HFFc6 (cell line): ENCODE measurements at places on chromosomes 7 and 10.

DNA sequence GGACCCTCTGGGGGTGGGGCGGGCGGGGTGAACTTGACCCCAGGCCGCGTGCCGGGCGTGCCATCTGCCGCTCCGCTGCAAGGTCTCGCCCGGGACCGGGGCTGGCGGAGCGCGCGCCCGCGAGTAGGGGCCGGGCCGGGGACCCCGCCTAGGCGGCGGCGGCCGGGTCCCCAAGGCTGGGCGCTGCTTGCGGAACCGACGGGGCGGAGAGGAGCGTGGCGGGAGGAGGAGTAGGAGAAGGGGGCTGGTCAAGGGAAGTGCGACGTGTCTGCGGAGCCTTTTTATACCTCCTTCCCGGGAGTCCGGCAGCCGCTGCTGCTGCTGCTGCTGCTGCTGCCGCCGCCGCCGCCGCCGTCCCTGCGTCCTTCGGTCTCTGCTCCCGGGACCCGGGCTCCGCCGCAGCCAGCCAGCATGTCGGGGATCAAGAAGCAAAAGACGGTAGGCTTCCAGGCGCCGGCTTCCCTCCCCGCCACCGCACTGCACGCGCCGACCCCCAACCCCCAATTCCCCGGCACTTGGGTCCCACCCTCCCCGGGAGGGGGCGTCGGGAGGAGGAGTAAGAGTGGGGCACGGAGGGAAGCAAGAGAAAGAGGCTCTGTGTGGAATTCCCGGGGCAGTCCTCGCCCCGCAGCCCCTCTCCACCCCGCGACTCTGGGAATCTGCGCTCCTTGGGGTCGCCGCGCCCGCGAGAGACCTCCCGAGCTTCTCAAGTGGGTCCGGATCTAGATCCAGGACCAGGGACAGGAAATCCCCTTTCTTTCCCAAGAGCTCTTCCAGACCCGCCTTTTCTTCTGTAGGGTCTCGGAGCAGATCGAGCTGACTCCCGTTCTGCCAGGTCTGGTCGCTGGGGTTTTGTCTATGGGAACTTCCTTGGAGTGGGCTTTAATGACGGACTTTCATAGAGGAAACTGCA lies at the start of gene PAPSS2:
PAPSS2 (plus strand) TSS at position 308 of the 913 bp plus-strand sequence; CDS start at position 412, 104 bp downstream.
- peak; percentile 50 for DNase-seq
- H3K36me3 ChIP-seq: peaks cover 43% of the 10 kb centered on the region
- peaks cover 75% of the 10 kb centered on the region for H3K4me1 ChIP-seq
- peak within 1 kb of the TSS; percentile 90 for H3K27ac ChIP-seq
- peaks cover 1% of the 10 kb centered on the region for H3K27me3 ChIP-seq
- peak within 1 kb of the TSS; percentile 100 for H3K4me3 ChIP-seq

GRCh38 chr7:98643236-98643985 lies 26.3 kb downstream of the NPTX2 start:
- no peak overlapping the region for H3K4me3 ChIP-seq
- H3K27ac ChIP-seq: no peak overlapping the region
- no peak for DNase-seq
- no peaks in the 10 kb centered on the region for H3K4me1 ChIP-seq
- no peaks in the 10 kb centered on the region for H3K36me3 ChIP-seq
- H3K27me3 ChIP-seq: peaks cover 6% of the 10 kb centered on the region

DNA sequence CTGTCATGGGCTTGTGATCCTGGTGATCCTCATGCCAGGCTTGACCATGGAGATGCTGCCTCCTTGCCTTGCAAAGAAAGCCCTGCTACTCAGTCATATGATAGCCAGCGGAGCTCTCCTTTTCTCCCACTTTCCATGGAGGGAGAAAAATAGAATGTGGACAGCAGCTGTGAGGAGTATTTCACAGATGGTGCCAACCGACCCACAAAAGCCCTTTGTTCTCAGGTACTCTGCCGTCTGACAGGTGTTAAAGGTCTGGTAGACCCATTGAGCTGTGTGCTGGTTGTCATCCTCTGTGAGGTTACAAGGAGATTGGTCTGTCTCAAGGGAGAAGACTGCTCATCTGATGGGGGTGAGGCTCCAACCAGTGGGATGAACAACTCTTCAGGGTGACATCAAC lies 29.5 kb upstream of the COBL start:
- no peaks in the 10 kb centered on the region for H3K4me1 ChIP-seq
- no peak for DNase-seq
- H3K27me3 ChIP-seq: peaks cover 4% of the 10 kb centered on the region
- no peaks in the 10 kb centered on the region for H3K36me3 ChIP-seq

DNA sequence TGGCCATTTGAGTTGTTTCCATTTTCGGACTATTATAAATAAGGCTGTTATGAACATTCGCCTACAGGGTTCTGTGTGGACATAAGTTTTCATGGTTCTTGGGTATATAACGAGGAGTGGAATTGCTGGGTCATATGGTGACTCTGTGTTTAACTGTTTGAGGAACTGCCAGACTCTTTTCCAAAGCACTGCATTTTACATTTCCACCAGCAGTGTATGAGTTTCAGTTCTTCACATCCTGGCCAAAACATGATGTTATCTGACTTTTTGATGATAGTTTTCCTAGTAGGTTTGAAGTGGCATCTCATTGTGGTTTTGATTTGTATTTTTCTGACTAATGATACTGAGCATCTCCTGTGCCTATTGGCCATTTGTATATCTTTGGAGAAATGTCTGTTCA lies 5.4 kb downstream of the SUV39H2 start:
- no peaks in the 10 kb centered on the region for H3K36me3 ChIP-seq
- no peaks in the 10 kb centered on the region for H3K27me3 ChIP-seq
- H3K4me3 ChIP-seq: no peak overlapping the region
- no peak overlapping the region for H3K27ac ChIP-seq
- no peak for DNase-seq
- H3K4me1 ChIP-seq: peaks cover 10% of the 10 kb centered on the region

DNA sequence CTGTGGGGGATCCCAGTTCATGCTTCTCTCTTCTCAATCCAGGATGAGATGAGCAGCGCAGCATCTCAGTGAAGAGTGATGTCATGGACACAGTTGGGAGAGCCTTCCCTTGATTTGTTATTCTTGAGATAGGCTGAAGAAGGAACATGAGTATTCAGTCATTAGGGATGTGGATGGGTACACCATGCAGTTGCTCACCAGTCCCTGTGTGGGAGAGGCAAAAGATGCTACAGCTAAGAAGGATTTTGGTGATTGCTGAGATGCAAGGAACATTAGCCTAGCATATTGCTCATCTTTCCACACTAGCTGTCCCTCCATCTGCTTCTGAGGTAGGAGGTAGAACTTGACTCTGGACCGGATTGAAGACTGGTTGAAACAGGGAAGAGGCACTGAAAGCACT lies 179.6 kb downstream of the GALNT17 start:
- no peaks in the 10 kb centered on the region for H3K4me1 ChIP-seq
- no peak overlapping the region for H3K4me3 ChIP-seq
- no peak overlapping the region for H3K27ac ChIP-seq
- H3K36me3 ChIP-seq: peaks cover 6% of the 10 kb centered on the region; the same call in 1 of the 2 replicates
- no peak for DNase-seq

DNA sequence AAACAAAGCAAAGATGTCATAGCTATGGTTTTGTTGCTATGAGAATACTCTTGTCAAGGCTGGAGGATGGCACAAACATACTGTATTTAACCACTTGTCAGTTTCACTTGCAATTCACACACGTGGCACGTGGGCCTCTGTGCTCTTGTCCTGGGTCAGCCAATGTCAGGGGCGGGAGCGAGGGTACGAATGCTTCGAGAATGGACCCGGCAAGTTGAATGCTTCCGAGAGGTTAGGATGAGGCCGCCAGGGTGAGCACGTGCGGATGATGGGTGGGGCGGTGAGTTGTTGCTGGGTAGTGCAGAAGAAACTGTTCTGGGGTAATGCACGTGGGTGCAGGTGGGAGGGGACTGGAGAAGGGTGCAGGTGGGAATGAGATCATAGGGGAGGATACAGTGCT lies 10.4 kb upstream of the OCM2 start:
- no peaks in the 10 kb centered on the region; the same call in 1 of the 2 replicates for H3K36me3 ChIP-seq
- H3K4me3 ChIP-seq: no peak overlapping the region
- no peaks in the 10 kb centered on the region for H3K4me1 ChIP-seq
- H3K27ac ChIP-seq: no peak overlapping the region

- no peaks in the 10 kb centered on the region for H3K4me1 ChIP-seq
- no peaks in the 10 kb centered on the region for H3K36me3 ChIP-seq
- H3K27me3 ChIP-seq: peaks cover 12% of the 10 kb centered on the region
- no peak overlapping the region for H3K4me3 ChIP-seq
Observed at GRCh38 chr7:108146070-108146842, 16.1 kb upstream of the LAMB4 start.

- no peaks in the 10 kb centered on the region; the same call in 1 of the 2 replicates for H3K27me3 ChIP-seq
- H3K36me3 ChIP-seq: peaks cover 33% of the 10 kb centered on the region
- H3K27ac ChIP-seq: peak overlapping the region; percentile 58
- peak overlapping the region; percentile 68 for H3K4me3 ChIP-seq
- peaks cover 61% of the 10 kb centered on the region for H3K4me1 ChIP-seq
- no peak for DNase-seq
Observed at GRCh38 chr10:110992006-110992800, 72.8 kb downstream of the SHOC2 start.

DNA sequence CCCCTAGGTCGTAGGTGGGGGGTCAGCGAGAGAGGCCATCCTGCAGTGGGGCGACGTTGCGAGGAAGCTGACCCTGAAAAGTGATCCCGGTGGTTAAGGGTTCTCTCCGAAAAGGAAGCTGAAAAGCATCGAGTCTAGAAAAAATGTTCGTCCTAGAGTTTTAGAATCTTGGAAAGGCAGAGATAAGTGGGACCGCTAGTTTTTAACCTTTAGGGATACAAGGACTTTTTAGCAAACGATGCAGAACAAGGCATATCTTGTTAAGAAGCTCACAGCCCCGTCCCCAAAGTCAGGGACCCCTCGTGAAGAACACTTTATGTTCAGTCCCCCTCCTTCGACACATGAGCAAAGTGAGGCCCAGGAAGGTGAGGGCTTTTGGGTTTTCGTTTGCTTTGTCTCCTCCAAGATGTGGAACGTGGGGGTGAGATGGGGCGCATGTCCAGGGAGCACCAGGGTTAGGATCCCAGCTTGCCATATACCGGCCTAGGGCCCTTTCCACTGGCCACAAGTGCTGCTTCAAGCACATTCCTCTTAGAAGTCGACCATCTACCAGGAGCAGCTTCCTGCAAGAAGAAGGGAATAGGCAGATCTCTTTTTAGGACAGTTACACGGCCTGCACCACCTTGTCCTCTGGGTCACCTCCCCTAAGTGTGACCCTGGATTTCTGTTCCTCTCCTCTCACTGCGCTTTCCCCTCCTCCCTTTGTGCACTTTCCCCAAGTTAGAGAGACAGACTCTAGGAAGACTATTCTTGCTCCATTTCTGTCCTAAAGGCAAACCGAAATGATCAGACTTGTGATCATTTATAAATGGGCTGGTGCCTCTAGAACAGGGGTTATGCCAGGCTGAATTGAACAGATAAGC lies 969 bp downstream of the SLC35G1 start:
- peaks cover 1% of the 10 kb centered on the region for H3K27me3 ChIP-seq
- peak overlapping the region; percentile 73 for H3K27ac ChIP-seq
- DNase-seq: no peak
- H3K4me3 ChIP-seq: peak overlapping the region; percentile 91

- H3K27me3 ChIP-seq: no peaks in the 10 kb centered on the region
- DNase-seq: no peak
- H3K4me1 ChIP-seq: no peaks in the 10 kb centered on the region
- H3K36me3 ChIP-seq: 0 out of 2 replicates have a peak, but pooled peaks cover 5% of the 10 kb centered on the region
- H3K27ac ChIP-seq: no peak overlapping the region
Observed at GRCh38 chr7:20647908-20648776, 32.7 kb downstream of the ABCB5 start.

GRCh38 chr7:117666031-117666430 lies 186.2 kb downstream of the CFTR start:
- no peak for DNase-seq
- H3K4me1 ChIP-seq: no peaks in the 10 kb centered on the region
- peaks cover 1% of the 10 kb centered on the region; the same call in 1 of the 2 replicates for H3K27me3 ChIP-seq

DNA sequence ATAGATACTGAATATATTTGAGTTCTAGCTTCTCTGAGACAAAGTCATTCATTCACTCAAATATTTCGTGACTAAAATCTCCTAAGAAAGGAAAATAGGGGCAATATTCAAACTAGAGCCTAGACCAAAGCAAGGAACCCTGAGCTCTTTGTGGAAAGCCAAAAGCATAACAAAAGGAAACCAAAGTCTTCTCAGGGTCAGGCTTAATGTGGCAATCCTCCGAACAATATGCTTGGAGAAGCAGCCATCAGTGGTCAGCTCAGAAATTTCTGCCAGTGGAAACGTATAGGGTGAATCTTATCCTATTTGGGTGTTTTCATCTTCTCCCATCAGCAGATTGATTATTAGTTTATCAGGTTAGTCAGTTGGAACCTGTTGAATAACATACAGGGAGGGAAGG lies 151.3 kb upstream of the SLC13A1 start:
- H3K27ac ChIP-seq: no peak overlapping the region
- no peaks in the 10 kb centered on the region for H3K27me3 ChIP-seq
- no peak for DNase-seq
- H3K4me1 ChIP-seq: no peaks in the 10 kb centered on the region
- H3K4me3 ChIP-seq: no peak overlapping the region

DNA sequence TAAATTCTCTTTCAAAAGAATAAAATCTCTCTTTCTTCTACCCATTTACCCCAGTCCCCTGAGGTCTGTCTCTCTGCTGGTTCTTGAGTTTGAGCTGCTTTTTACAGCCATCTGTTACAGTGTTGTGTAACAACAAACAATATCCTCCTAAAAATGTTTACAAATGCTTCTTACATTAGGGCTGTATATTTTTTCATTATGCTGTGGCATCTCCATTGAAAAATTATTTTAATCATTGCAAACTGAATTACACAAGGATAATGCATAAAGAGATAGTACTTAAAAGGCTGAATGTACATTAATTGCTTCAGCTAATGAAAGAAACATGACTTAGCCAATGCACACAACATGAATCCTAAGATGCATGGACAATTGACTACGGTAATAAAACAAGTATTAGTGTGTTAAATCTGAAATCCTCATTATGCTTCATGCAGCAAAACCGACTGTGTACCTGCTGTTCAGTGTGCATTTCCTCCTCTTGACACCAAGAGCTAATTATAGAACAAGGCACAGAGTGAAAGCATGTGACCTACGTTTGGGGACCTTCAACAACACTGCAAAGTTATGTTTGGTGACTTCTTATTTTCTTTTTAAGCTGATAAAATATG lies 181.7 kb upstream of the RHOBTB1 start:
- H3K27ac ChIP-seq: no peak overlapping the region
- H3K36me3 ChIP-seq: no peaks in the 10 kb centered on the region
- peaks cover 4% of the 10 kb centered on the region for H3K27me3 ChIP-seq
- H3K4me3 ChIP-seq: no peak overlapping the region
- no peak for DNase-seq

- DNase-seq: no peak
- no peaks in the 10 kb centered on the region for H3K36me3 ChIP-seq
- H3K27ac ChIP-seq: no peak overlapping the region
- H3K27me3 ChIP-seq: peaks cover 9% of the 10 kb centered on the region
- H3K4me3 ChIP-seq: no peak overlapping the region
Observed at GRCh38 chr10:115975506-115975905, 297.5 kb downstream of the GFRA1 start.

GRCh38 chr10:44769450-44769849 lies 141.7 kb upstream of the TMEM72 start:
- peaks cover 7% of the 10 kb centered on the region for H3K27me3 ChIP-seq
- H3K4me1 ChIP-seq: no peaks in the 10 kb centered on the region
- H3K36me3 ChIP-seq: no peaks in the 10 kb centered on the region
- no peak for DNase-seq
